C1 segment of cervical spinal cord (tissue), 14 donors: ENCODE measurements at places on chromosomes 1 and 21.

DNA sequence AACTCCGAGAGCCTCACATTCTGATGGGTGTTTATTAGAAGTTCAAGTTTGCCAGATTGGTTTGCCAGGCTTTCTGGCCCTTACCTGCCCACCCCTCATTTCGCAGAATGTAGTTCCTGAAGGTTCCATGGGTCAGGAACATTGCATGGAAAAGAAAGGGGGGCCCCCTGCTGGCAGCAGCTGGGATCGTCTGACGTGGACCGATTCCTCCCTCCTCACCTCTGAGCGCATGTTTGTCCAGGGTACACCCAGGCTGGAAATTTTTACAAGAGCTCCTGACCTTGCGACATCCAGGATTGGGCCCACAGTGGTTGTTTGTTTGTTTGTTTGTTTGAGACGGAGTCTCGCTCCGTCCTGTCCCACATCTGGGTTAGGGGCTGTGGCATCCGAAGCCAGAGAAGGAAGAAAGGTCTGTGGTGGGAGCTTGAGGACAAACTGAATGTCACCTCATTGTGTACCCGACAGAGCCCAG is 126.0 kb upstream of the TMEM51 start:
- peak; percentile 12 for DNase-seq

DNA sequence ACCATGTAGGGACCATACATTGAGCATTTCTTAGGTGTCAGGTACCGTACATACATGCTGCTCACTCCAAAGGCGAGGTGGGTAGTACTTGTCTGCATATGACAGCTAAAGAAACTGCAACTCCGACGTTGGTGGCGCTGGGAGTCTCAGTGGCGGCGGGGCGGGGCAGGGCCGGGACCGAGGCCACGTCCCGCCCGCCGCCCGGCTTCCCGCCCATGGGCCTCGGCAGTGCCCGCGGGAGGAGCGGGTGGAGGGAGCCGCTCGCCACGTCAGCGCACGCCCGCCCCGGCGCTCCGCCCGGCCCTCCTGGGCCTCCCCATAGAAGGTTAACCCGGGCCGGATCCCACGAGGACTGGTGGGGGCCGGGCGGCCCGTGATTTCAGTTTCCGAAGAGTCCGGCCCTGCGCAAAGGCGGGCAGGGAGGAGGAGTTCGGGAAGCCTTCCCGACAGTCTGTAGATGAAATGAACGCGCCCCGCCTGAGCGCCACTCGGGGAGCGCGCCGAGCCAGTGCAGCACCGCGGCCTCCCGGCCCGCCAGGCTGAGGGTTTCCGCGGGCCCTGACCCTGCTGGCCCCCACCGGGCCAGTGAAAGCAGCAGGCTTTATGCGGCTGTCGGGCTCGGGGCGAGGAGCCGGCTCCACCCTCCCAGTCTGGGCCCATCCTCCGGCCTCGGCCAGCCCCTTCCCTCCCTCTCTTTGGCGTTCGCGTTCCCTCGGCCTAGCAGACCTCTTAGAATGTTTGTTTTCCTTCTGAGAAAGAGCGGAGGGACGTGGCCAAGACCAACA is 119.9 kb upstream of the JUN start:
- peak; percentile 87 for DNase-seq

DNA sequence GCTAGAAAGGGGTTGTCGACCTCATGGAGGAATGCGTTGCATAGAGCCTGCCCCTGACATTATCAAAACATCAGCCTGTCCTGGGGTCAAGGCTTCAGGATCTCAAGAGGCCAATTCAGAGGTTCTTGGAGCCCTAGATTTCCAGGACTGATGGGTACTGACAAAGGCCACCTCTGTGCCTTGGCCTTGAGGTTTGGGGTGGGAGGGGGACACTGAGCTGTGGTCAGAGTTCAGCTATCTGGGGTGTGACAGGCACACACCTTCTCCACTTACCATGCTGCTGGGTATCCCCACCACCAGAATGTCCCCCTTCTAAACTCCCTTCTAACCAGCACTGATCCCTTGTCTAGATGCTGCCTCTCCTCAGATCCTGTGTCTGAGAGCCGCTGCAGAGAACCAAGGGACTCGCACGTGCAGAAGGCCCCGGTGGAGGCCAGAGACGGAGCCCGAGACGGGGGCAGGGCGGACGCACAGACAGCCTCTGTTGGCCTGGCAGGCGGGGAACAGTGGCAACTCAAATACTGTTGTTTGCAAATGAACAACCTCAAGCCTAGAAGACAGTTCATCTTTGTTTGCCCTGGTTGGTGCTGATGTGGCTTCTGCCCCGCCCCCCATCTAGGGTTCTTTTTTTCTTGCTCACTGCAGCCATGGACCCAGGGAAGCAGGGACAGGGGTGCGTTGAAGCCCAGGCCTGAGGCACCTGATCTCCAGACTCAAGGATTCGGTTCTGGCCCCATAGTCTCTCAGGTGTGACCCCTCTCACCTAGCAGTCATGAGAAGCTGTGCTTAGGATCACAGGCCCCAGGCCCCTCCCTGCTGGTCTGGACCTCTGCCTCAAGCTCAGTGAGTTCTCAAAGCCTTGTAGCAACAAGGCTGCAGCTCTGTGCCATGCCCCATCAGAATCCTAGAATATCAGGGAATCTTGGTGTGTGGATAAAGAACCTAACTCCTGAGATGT is 28.1 kb upstream of the CSF1 start:
- peak; percentile 60 for DNase-seq

- DNase-seq = no peak
These were observed 68.9 kb upstream of the DMRTA2 start for GRCh38 chr1:50492142-50492541.

GRCh38 chr1:51168936-51169335 is 66.9 kb downstream of the C1orf185 start:
- no peak for DNase-seq

GRCh38 chr21:38984982-38985567 is 179.3 kb downstream of the ETS2 start:
- DNase-seq = no peak

- DNase-seq = no peak
These were observed 84.3 kb upstream of the VAV3 start for GRCh38 chr1:108049178-108049819.

DNA sequence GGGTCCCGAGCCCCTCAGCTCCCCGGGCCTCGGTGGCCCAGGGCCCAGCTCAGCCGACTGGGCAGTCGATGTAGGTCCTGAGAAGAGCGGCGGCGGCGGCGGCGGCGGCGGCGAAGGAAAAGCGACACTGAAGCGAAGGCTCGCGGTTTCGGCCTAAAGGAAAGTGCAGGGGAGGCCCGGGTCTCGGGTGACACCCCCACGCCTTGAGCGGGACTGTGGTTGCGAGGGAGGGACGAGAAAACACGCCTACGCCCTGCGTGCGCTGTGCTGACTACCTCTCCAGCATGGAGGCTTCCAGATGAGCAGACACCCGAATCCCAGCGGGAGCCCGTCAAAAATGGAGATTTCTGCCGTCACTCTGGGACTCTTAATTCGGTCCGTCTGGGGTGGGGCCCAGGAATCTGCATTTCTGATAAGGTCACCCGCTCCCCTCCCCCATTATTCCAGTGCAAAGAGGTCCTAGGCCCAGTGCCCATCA is 31.2 kb downstream of the DNTTIP2 start:
- no peak for DNase-seq

DNA sequence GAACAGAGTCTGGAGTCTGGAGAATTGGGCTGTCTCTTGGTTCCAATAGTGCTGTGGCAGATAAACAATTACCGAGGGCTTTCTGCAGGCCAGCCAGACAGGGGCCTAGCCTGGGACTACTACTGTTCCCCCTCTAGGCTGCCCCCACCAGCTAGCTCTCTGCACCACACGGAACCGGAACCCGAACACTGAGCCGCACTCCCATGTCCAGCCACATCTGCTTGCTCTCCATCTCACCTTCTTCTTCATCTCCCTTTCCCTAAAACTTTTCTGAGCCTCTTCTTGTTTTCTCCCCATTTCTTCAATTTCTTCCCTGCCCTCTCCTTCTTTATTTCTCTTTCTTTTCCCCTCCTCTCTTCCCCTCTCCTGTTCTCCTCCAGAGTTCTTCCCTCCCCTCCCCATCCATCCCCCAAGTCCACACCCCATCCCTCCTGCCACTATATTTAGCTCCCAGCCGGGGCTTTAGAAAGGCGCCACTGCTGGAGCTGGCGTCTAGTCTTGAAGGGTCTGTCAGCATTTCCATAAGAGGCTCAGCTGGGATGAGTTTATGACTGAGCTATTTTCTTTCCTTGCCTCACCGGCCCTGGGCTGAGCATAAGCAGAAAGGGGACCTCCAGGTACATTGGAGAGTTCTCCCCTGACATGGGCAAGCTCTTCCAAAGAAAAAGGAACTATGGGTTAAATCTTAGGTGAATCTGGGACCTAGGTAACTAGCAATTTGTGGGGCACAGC is 25.7 kb upstream of the ATP2B4 start:
- DNase-seq = no peak

GRCh38 chr1:119006406-119007279 is 18.5 kb upstream of the TBX15 start:
- DNase-seq = no peak

DNA sequence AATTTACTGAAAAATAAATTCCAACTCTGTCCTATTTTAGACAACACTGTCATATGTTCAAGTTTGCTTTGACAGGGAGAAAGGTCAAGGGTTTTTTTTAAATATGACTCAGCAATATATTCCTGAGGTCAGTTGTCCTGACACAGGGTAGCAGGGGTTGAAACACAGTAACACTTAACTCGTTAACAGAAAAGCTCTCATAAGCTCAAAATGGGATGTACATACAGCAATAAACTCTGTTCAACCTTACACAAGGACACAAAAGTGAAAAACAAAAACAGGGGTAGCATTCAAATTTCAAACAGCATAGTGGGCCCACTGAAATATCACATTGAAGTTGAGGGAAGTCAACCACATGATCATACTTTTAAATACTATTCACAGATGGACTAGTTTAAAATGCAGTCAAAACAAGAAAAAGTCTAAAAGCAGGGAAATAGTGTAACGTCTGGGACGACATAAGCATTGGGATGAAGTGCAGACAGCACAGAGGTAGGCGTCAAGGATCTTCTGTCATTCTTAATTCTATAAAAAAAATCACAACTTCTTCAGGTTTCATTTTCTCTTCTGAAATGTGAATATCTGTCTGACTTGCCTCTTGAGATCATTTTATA is 89.9 kb downstream of the SLC44A5 start:
- no peak for DNase-seq

DNA sequence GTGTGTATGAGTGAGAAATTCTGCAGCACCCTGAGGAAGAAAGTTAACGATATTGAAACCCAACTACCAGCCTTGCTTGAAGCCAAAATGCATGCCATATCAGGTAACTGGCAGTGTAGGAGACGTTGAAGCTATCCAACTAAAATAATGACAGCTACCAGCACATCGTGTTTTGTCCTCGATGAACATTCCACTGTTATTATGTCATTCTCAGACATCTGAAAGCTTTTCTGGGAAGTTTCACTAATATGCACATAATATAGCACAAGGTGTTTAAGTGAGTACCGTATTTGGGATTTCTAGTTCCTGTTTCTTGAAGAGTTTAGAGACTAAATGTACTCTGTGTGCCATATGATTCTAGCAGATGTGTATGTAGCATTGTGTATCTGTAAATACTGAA is 173.5 kb downstream of the DISC1 start:
- DNase-seq = no peak

- DNase-seq = no peak
These were observed 64.7 kb downstream of the SNRPE start for GRCh38 chr1:203926025-203926540.

GRCh38 chr1:240967070-240967724 is 355.2 kb upstream of the GREM2 start:
- no peak for DNase-seq

GRCh38 chr1:107952989-107953388 is 12.0 kb downstream of the VAV3 start:
- no peak for DNase-seq

- DNase-seq = no peak
These were observed 273.1 kb downstream of the TTLL7 start for GRCh38 chr1:83725735-83726360.

DNA sequence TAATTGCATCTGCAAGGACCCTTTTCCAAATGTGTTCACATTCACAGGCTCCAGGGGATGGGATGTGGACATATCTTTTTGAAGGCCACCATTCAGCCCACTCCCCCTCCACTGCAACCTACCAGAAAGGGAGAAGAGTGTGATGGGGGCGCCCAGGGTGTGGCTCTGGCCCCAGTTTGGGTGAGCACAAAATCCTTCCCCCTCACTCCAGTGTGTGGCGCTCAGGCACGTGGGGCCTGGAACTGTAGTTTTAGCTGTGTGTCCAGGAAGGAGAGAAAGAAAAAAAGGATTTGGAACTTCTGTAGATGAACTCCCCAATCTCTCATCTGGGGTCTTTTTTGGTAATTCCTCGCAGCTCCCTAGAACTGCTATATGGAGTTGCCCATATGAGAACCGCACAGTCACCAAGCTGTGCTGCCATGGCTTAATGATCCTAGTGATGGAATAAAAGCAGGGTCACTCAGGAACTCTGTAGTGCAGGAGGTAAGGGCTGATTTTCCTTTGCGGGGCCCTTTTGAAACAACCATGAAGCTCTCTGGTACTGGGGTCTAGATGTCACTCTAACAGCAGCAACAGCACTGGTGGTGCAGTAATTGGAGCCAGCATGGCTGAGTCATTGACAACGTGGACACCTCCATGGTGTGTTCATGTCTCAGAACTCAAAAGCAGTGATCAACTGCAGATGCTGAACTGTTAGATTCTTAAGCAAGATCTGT is 17.0 kb downstream of the AGT start:
- DNase-seq = no peak

DNA sequence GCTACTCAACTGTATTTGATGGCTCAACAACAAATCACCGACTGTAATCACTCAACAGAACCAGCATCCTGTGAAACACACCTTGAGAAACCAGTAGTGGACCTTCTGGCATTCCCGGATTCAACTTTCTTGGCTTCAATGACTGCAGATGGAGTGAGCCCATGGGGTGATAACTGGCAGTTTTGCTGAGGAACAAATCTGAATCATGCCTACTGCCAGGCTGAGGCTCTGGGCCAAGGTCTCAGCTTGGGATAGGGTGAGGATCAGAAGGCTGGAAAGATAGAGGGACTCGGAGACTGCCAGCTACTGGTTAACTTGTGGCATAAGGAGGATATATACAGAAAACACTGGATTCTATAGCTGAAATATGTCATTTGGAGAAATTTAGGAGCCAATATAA is 63.5 kb upstream of the DIRAS3 start:
- DNase-seq = no peak

GRCh38 chr1:112614460-112615065 is 4.4 kb downstream of the ST7L start:
- no peak for DNase-seq

DNA sequence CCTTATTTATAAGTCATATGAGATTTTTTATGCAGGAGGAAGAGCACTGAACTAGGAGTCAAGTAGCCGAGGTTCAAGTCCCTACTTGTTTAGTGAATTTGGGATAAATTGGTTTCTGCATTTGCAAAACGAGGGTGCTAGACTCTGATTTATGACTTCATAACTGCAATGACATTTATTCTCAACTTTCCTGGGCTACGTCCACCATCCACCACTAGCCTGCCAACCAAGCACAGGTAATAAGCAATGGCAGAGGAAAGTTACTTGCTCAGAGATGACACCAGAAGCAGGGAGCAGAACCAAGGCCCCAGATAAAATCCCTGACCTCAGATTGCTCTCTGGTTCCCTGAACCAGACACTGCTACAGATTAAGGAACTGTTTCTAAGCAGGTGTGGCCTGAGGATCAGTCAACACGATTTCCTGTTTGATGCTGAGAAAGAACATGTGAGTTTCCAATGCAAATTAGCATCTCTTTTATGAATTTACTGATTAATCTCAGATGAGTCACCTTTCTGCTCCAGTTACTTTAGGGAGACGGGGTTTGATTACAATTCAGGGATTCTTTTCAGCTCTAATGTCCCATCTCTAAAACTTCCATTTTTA is 52.7 kb downstream of the PLPP3 start:
- DNase-seq = no peak

- no peak for DNase-seq
These were observed 4.0 kb downstream of the TCHHL1 start for GRCh38 chr1:152084853-152085252.
